H1 (cell line): ENCODE measurements at places on chromosomes 3 and 15.

GRCh38 chr3:171895291-171895690 lies 52.1 kb downstream of the TMEM212 start:
- no peak for DNase-seq

GRCh38 chr3:157493627-157494550 lies 9.3 kb downstream of the VEPH1 start:
- DNase-seq: no peak

DNA sequence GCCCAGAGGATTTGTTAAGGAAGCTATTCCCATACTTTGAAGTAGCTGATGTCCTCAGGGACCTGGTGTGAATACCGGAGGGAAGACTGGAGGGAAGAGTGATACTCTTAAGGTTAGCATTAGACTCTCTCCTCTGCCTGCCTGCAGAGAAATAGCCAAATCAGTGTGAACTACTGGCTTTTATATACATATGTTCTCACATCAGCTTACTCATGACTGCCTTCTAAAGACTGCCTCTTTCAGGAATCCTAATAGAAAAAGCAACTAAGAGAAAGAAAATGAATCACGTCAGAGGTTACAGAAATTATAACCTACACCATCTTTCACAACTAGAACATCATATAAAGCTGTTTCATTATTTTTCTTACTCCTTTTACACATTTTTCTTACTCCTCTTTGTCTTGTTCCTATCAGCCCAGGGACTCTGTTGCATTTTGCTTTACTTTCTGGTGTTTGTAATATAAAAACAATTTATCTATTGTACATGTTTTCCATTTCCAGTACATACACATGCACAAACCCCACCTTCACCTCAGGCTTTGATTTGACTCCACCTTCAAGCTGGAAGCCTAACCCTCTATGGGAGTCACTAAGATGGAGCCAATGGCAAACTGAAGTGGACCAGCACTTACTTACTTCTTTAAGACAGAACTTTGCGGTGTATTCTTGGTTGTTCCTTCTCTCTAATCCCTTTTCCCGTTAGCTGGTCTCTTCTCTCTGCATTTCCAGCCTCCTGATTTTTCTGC lies 257.7 kb upstream of the UBE2E1 start:
- no peak for DNase-seq

- no peak for DNase-seq
Measured at GRCh38 chr3:105334138-105334882, 32.4 kb upstream of the ALCAM start.

GRCh38 chr3:2036076-2036475 lies 62.6 kb upstream of the CNTN4 start:
- DNase-seq: no peak

DNA sequence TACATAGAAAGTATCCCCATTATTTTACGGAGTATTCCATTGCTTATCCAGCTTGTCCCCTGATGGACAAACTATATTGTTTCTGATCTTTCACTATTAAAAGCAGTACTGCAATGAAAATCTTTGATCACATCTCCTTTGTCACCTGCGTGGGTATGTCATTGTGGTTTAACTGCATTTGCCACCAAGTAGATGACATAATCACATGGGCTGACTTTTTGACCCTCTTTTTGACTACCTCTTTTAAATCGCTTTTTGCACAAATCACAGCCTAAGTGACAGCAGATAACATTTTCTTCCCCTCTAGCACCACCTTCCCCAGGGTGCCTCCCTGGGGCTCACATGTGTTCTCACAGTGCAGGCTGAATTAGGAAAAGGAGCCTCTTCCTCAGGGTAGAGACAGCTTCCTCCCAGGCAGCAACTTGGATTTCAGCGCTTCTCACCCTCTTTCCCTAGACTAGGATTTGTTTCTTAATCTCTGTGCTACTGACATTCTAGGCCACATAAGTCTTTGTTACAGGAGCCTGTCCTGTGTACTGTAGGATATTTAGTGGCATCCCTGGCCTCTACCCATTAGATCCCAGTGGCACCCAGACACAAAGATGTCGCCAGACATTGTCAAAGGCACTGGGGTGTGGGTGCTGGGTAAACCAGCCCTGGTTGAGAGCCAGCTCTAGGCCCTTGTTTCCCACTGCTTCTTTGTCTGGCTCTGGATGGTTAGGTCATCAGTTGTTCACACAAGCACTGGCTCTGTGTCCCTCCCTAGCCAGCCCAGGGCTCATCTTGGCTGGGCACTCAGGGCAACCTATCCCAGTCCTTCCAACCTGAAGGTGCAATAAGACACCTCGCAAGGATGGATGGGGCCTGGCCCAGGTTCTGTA lies 1.3 kb upstream of the RBP1 start:
- no peak for DNase-seq

- no peak for DNase-seq
Measured at GRCh38 chr3:12815719-12816118, 19.2 kb downstream of the CAND2 start.
